ENCODE measurements at places on chromosomes 2 and 18. TPM values are rescaled to one million over a fixed set of nuclear protein-coding genes. Genes with fewer than 3 reads are reported as not detected.

Gene SCRN3
- polyA plus RNA-seq, result 15.4 TPM

DNA sequence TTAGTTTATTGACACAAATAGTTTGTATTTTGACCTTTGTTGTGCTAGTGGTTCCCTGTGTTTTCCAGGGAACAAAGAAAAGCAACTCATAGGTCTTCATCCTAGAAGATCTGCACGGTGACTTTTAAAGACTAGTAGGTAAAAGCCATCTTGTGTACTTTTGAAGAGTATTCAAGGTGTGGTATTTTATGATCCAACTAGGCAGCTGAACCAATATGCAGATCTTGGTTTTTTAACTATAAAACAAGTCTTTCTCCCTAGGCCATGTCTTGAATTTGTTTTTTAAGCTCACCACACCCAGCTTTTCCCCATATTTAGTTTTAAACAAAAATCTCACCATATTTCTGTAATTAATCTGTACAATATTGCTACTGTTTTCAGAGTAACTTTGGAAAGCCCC is 30.0 kb upstream of the MYO1B start:
- no peak for DNase-seq
- H3K4me3 ChIP-seq, result no peak overlapping the region
- H3K27me3 ChIP-seq, result no peaks in the 10 kb centered on the region
- H3K27ac ChIP-seq, result no peak overlapping the region

DNA sequence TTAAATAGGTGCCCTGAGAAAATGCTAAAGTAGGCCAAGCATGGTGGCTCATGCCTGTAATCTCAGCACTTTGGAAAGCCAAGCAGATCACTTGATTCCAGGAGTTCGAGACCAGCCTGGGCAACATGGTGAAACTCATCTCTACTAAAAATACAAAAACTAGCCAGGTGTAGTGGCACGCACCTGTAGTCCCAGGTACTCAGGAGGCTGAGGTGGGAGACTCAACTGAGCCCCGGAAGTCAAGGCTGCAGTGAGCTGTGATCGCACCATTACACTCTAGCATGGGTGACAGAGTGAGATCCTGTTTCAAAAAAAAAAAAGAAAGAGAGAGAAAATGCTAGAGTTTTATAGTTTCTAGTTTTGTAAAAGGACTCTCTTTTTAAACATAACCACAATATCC is 12.0 kb downstream of the ANKRD44 start:
- H3K36me3 ChIP-seq, result no peaks in the 10 kb centered on the region
- no peak for DNase-seq
- peaks cover 97% of the 10 kb centered on the region for H3K4me1 ChIP-seq
- H3K4me3 ChIP-seq, result no peak overlapping the region

Gene MC2R
- polyA plus RNA-seq, result not detected

DNA sequence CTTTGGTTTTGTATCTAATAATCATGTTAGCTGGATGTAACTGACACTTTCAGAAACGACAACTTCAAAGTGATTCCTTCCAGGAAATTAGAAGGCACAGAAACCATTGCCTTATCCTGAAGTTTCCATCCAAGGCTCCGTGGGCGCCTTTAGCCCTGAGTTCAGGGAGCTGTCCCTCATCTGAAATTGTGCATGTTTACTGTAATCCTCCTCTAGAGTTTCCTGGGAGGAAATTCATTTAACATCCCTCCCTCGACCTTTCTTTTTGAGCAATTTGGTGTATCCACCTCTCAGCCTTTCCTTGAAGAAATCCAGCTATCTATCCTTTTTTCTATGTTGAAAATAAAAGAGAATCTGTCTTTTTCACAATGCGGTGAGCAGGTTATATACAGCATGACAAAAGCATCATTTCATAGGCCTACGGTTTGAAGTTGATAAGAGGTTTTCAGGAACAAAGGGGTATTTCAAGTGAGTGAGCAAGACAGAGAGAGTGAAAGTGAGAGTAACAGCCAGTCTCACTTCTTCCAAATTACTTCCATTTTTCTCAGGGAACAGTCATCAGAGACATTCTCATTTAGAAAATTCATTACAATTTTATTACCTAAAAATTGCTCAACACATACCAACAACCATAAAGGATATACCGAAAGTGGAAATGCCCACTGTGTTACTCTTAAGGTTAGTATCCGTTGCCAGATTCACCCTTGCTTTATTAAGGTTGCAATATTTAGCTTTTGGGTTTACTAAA is 167.3 kb downstream of the MREG start:
- DNase-seq, result no peak
- H3K27ac ChIP-seq, result no peak overlapping the region
- no peaks in the 10 kb centered on the region for H3K27me3 ChIP-seq
- H3K4me3 ChIP-seq, result no peak overlapping the region

Gene CNTNAP5
- not detected for polyA plus RNA-seq

DNA sequence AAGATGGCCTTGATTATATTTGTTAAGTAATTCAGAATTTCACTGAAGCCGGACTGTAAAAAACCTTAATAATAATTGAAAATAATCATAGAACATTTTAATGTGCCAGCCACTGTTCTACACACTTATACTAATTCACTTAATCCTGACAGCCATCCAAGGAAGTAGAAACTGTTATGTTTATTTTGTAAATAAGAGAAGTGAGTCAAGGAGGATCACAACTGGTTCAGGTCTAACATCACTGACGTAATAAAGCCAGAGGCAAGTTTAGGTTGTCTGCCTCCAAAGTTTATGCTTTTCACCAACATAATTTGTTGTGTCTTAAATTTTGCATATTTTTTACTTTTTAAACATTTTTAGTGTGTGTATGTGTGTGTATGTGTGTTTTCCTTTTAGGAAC is 436.1 kb downstream of the LRRTM4 start:
- no peak for DNase-seq
- no peaks in the 10 kb centered on the region for H3K36me3 ChIP-seq
- no peak overlapping the region for H3K4me3 ChIP-seq
- no peak overlapping the region for H3K27ac ChIP-seq

Gene GPR35
- 1.0 TPM for polyA plus RNA-seq

DNA sequence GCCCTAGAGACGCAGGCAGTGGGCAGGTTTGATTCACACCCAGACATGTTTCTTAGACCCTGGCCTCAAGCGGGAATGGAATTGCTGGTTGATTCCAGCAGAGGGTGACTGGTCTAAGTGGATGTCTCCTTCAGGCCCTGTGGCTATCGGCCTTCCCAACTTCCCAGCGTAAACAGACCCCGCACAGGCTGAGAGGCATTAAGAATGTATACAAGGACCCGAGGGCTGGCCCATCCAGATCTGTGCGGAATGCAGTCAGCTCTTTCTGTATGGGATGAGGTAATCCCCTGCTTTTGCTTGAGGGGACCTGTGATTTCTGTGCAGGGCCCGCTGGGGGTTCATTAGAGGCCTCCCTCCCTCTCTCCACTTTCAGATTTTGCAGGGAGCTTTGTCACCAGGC is 6.5 kb downstream of the ACKR3 start:
- no peak overlapping the region for H3K4me3 ChIP-seq
- no peak for DNase-seq
- peaks cover 9% of the 10 kb centered on the region for H3K36me3 ChIP-seq
- H3K4me1 ChIP-seq, result no peaks in the 10 kb centered on the region

GRCh38 chr2:58501371-58502160 is 260.4 kb upstream of the FANCL start:
- H3K4me1 ChIP-seq, result no peaks in the 10 kb centered on the region
- no peaks in the 10 kb centered on the region for H3K27me3 ChIP-seq
- no peak overlapping the region for H3K27ac ChIP-seq

Gene SAG
- polyA plus RNA-seq, result not detected

DNA sequence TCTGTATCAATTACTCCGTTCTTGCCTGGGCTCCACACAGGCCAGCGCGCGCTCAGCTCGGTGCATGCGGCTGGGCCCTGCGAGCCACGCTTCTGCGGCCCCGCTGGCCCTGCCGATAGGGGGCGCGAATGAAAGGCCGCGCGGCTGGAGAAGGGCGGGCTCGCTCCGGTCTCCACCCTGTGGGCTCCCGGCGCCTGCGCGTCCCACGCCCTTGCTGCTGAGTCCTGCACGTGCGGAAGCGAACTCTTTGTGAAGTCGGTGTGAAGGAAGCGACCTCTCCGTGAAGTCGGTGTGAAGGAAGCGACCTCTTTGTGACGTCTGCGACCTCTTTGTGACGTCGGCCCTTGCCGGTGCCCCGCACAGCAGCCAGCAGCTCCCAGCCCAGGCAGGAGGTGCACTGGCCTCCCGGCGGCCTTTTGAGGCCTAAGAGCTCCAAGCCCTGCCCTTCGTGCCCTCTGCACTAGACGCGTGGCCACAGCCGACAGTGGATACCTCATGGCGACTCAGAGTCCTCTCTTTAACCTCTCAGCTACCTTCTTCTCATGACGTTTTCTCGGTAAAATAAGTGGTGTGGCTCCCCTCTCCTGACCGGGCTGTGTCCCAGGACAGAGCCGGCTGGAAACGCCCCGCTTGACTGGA is 391.9 kb upstream of the RAB6C start:
- H3K27me3 ChIP-seq, result no peaks in the 10 kb centered on the region
- H3K27ac ChIP-seq, result no peak overlapping the region
- no peaks in the 10 kb centered on the region for H3K4me1 ChIP-seq
- no peak for DNase-seq

DNA sequence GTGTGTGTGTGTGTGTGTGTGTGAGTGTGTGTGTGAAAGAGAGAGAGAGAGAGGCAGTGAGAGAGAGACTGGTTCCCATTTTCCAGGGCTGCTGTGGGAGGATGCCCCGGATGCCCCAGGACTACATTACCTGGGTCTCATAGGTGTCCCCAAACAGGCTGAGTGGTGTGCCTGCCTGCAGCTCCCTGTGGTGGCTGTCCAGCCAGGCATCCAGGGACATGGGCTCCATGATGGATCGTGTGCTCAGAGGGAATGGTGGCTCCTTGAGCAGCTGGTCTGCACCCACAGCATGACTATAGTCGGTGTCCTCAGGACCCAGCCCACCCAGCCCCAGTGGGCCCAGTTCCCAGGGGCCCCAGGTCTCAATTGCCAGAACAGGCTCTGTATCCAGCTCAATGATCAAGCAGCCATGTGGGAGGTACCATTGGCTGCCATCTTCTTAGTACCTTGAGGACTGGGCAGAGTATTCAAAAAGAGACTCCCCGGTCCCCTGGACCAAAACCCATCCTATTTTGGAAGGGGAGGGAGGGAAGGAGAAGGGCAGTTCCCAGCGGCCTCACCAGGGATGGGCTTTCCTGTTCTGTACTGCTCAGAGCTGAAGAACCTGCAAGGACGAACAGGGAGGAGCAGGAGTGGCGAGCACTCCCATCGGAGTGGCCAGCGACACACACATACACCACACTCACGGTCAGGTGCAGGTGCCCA is 5.8 kb upstream of the OXER1 start:
- DNase-seq, result no peak
- H3K27me3 ChIP-seq, result no peaks in the 10 kb centered on the region
- H3K27ac ChIP-seq, result no peak overlapping the region
- no peaks in the 10 kb centered on the region for H3K36me3 ChIP-seq
- no peaks in the 10 kb centered on the region for H3K4me1 ChIP-seq
- H3K4me3 ChIP-seq, result no peak overlapping the region

- no peaks in the 10 kb centered on the region for H3K4me1 ChIP-seq
- no peak overlapping the region for H3K4me3 ChIP-seq
- no peak overlapping the region for H3K27ac ChIP-seq
- H3K36me3 ChIP-seq, result peaks cover 3% of the 10 kb centered on the region
These were observed 36.0 kb downstream of the WDFY1 start for GRCh38 chr2:223909001-223909741.

Gene TMEM150A
- polyA plus RNA-seq, result 15.4 TPM

Gene ANKRD23
- polyA plus RNA-seq, result 0.87 TPM

GRCh38 chr18:12253027-12253426 is 1.1 kb upstream of the CIDEA start:
- H3K36me3 ChIP-seq, result no peaks in the 10 kb centered on the region
- no peak overlapping the region for H3K4me3 ChIP-seq
- no peaks in the 10 kb centered on the region for H3K27me3 ChIP-seq
- no peak overlapping the region for H3K27ac ChIP-seq
- no peaks in the 10 kb centered on the region for H3K4me1 ChIP-seq
- DNase-seq, result no peak

GRCh38 chr2:226352941-226353560 is 446.6 kb downstream of the IRS1 start:
- H3K27ac ChIP-seq, result no peak overlapping the region
- no peaks in the 10 kb centered on the region for H3K4me1 ChIP-seq
- H3K27me3 ChIP-seq, result no peaks in the 10 kb centered on the region
- no peak overlapping the region for H3K4me3 ChIP-seq
- no peaks in the 10 kb centered on the region for H3K36me3 ChIP-seq

Gene SPAG16
- 11.7 TPM for polyA plus RNA-seq

- H3K27me3 ChIP-seq, result no peaks in the 10 kb centered on the region
- no peak for DNase-seq
- H3K27ac ChIP-seq, result no peak overlapping the region
- H3K36me3 ChIP-seq, result no peaks in the 10 kb centered on the region
These were observed 95.9 kb upstream of the ZBTB14 start for GRCh38 chr18:5391409-5391808.

GRCh38 chr2:30527411-30527810 is 80.4 kb downstream of the LCLAT1 start:
- H3K4me1 ChIP-seq, result no peaks in the 10 kb centered on the region
- H3K4me3 ChIP-seq, result no peak overlapping the region
- H3K36me3 ChIP-seq, result peaks cover 10% of the 10 kb centered on the region

DNA sequence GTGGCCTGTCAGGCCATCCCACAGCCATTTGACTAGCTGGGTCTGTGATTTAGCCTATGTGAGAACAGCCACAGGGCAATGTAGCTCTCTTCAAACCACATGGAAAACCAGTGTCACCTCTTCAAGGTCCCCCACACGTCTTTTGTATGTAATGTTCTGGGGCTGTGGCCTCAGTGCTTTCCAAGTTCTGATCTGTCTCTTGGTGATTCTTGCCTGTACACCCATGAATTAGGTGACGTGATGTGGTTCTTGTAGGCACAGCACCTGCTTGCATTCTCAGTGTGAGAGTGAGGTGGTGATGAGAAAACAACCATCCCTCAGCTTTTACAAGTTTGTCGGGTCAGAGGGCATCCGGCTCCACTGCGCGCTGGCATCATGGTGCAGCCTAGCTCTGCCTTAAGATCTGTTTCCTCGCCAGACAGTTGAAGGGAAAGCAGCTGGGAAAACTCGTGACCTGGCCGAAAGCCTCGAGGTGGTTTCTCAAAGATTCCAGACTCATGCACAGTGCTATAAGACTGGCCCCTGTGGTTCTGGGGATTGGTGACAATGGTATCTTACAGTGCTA is 125.8 kb downstream of the TANC1 start:
- no peak overlapping the region for H3K27ac ChIP-seq
- no peak for DNase-seq
- H3K4me3 ChIP-seq, result no peak overlapping the region
- H3K4me1 ChIP-seq, result peaks cover 4% of the 10 kb centered on the region
- H3K27me3 ChIP-seq, result no peaks in the 10 kb centered on the region

Gene PPIL3
- 28.3 TPM for polyA plus RNA-seq
